ENCODE measurements at places on chromosomes 4 and X.

DNA sequence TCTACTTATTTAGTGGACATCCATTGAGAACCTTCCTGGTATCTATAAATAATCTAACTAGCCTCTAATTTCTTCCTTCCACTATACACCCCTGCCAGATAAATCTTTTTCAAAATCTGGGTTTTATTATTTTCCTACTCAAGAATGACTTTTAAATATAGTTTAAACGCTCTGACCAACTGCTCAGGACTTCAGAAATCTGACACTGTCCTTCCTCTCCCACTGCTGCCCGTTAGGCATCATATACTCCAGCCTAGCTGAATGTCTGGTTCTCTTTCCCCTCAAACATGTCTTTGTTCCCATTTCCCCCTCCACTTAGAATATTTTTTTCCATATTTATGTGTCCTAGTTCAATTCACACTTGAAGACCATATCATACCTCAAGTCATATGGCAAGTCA, 35.2 kb upstream of the CBLL2 start:
- no peak for DNase-seq

DNA sequence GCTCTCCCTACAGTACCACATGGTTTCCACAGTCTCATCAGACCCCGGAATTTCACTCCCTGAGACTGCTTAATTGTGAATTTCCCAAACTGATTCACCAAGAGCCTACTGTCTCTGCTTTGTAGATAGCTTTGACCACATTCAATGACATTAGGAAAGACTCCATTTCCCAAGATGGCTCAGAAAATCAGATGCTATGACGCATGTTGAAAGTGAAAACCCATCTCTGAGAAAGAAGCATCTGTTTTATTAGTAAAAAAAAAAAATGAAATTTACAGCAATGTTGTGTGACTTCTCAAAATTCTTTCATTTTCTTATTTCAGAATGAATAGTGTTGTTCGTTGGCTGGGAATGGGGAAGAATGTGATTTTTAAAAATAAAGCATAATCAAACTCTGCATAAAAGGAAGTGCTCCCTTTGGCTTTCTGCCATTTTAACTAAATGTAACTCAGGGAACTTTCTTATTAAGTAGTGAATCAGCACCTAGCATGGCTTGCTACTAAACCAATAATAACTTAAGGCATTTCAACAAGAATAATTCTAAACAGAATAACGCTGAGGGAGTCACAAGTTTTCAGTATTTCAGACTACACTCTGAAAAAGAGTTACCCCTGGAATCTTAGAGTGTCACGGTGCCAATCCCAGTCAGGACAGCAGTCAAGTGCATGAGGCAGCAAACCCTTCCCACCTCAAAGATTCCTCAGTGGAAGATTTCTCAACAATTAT, 97.4 kb upstream of the MYOZ2 start:
- DNase-seq: no peak

DNA sequence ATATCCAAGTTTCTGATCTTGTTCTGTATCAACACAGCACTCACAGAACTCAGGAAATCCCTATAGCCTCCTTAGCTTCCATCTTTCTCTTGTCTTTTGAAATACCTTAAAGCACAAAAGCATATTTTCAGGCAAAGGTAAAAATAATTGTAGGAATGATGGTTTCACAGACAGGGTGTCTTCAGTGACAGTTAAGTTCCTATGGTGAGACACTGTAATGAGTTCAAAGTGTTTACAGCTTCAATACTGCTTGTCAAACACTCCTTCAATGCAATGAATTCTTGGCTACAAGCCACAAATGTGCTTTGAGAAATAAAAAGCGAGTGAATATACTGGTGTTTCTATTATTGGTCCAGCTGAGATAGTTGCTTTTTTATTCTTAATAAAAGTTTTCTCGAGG, 466.0 kb downstream of the DMD start:
- DNase-seq: no peak

- no peak for DNase-seq
Observed at GRCh38 chr4:12770351-12770750, 713.8 kb downstream of the RAB28 start.

GRCh38 chrX:21700967-21701366, 42.8 kb upstream of the KLHL34 start:
- no peak for DNase-seq

GRCh38 chr4:154741922-154742850, 1.6 kb upstream of the LRAT start:
- peak; percentile 35 for DNase-seq

DNA sequence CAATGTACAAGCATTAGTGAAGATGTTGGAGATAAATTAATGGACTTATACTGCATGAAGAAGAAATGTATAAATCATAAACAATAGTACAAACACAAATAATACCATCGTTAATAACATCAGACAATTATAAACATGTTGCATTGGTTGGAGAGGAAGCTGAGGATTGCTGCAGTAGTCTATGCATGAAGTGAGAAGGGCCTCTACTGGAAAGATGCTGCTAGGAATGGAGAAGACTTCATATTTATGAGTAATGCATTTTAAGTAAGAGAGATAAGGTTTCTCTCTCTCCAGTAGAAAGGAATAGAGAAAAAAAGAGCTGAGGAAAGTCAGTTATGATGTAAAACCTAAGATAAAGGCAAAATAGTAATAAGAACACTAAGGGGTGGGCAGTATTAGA, 247.8 kb downstream of the GRID2 start:
- DNase-seq: peak; percentile 30

- no peak for DNase-seq
Observed at GRCh38 chr4:74414149-74414809, 30.7 kb upstream of the AREG start.

DNA sequence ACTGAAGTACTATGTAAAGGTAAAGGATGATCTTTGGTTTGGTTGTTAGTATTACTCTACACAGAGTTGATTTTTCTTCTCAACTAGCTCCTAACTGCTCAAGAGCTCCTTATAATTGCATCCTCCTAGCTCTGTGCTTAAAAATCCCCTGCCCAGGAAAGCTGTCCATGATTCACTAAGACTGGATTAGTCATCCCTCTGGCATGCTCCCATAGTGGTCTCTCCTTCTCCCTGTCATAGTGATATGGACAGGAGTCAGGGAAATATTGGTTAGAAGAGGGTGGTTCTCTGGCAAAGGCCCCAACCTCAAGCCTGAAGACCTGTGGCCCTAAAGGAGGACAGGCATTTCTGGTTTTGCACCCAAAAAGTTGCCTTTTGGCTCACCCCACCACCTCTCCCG, 242.3 kb upstream of the KCNIP4 start:
- no peak for DNase-seq

- no peak for DNase-seq
Observed at GRCh38 chr4:145703850-145704497, 24.0 kb downstream of the C4orf51 start.

- DNase-seq: no peak
Observed at GRCh38 chrX:103614999-103615398, 7.2 kb downstream of the TCEAL3 start.

DNA sequence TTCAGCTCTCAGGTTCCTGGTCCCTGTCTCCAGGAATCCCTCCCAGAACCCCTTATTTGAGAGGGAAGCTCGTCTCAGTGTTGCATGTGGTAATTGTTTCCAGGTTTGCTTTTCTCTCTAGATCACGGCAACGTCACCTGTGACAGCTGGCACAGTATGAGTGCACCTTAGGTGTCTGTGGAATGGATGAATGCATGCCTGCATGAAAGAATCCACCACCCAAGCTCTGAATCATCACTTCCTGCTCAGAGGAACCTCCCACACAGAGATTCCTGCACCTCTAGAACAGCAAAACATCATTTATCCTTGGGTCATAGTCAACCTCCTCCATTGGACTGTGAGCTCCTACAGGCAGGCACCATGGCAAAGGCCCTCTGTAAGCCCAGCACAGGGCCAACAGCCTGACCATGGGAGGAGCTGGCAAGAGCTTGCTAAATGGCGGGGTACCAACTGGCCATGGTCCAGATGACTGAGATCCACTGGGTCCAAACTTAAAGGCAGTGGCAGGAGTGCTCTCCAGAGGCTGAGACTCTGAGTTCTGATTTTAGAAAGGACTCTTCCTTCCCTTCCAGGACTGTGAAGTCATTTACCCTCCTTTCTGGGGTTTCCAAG, 116.2 kb downstream of the SLC2A9 start:
- DNase-seq: no peak

- DNase-seq: no peak
Observed at GRCh38 chr4:13430834-13431568, 53.1 kb downstream of the RAB28 start.

- DNase-seq: no peak
Observed at GRCh38 chrX:130793975-130794374, 109.0 kb downstream of the ENOX2 start.

DNA sequence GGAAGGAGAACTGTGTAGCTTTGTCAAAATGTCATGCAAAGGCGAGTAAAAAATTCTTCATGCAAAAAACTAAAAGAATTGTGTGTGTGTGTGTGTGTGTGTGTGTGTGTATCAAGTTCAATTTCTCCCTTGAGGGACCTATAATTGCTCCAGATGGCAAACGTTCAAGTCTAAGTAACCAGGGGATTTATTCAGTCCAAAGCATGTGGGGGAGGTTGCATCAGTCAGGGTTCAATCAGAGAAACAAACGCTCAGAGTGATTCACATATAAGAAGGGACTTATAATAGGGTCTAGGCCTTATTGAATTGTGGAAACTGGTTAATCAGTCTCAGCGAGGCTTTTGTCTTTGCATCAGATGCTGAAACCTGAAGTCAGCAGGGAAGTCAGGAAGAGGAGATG, 5.0 kb downstream of the DCAF8L1 start:
- DNase-seq: no peak

GRCh38 chrX:4043951-4044350, 330.5 kb upstream of the PRKX start:
- no peak for DNase-seq

GRCh38 chrX:143336261-143336660, 181.0 kb downstream of the SPANXN3 start:
- peak; percentile 0 for DNase-seq

DNA sequence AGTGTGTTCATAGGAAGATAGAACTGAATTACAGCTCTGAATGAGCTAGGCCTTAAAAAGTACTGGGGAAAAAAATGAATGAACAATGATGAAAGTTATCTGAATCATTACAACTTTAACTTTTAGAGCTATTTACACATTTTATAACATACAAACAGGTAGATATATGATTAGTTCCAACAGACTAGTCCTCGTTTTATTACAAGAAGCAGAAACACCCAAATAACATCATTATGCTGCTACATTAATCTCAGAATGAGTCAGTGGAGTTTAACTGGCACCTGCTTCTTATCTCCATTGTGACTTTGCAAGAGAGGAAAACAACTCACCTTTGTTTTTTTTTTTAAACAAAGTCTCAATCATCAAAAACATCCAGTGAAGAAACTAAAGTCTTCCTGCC, 15.2 kb downstream of the ATP8A1 start:
- no peak for DNase-seq

DNA sequence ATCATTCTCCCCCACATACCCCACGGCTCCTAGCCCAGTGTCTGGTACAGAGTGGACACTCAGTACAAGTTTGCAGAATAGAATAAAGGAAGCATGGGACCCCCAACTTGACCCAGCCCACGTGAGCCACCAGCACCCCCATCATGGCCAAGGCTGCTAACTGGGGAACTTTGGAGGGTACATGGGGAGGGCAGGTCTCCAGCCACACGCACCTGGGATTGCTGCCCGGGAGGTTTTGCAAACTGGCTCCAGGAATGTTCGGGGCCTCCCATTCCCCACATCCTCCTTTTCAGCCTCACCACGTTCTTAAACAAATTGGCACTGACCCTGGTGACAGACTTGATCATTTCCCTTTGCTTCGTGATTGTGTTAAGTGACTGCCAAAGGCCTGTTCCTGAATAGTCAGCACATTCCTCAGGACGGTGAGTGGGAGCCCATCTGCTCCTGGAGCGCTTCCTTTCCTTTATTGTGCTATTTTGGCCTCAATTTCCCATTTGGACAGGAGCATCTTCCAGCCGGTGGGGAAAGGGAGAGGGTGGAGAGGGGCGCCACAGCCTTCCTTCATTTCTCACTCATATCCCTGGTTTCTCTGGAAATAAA, 18.7 kb upstream of the XPNPEP2 start:
- DNase-seq: no peak

DNA sequence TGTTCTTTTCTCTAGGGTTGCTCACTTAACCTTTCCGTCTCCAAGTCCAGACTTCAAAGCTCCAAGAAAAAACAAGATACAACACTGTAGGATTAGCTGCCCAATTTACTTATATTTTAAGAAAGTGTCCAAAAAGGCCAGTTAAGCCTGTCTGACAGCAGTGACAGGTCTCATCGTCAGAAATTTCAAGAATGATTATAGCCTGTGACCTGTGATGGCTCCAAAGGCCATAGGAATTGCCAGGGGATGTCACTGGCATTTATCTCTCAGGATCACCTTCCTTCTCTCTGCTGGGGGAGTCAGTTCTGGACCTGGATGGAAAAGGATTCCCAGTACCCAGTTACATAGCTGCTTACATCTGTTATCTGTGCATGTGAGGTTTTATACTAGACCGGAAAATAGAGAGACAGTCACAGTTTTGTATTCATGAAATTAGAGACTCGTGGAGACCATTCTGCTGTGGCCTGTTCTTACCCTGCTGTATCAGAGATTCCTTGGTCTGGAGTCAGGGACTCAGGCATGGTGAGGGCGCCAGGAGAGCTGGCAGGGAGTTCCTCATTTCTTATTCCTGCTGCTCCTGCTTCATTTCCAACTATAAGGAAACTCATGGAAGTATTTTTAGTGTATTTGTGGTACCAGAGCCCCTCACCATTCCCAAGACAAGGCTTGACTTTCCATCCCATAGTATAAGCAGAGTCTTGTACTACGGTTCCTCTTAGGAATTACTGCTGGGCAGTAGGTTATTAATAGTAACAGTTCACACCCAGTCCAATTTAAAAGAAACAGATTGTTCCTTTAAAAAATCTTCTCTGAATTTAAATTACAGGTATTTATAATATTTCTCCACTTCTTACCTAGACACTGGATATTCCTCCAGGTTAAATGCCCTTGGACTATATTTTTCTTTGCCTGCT, 220.8 kb downstream of the SHROOM3 start:
- no peak for DNase-seq

DNA sequence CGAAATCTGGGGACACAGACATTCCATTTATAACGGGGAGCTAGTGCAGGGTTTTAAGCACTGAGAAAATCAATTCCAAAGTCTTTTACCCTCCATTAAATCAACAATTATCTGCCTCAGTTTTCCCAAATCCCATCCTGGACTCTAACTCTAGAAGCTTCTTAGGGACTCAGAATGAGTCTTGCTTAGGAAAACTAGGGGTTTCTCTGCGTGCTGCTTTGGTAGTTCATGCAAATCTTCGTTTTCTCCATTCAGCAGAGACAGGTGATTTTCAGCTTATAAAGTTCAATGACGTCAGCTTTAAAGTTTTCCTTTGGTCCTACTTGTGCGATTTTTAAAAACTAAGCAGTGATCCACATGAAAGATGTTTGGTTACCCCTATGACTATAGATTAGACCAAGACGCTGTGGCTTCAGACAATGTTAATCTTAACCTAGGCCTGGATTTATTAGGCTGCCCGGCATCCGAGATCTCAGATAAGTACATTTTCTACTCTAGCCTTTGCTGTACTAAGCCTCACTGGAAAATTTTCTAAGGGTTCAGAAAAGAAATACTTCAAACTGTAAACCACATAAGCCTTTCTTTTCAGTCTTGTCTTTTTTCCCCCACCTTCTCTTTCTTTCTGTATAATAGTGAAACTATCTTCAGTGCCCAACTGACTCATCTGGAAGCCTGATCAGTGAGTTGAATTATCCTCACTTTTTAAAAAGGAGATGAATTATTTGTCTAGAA, 121.4 kb upstream of the GATB start:
- DNase-seq: no peak
